RPMI7951 (cell line): ENCODE measurements at places on chromosomes 2 and 18. TPM values are rescaled to one million over a fixed set of nuclear protein-coding genes. Genes with fewer than 3 reads are reported as not detected.

Gene KIF3C
- 10.5 and 25.8 TPM in 2 replicates for total RNA-seq

Gene PASK
- 4.8 and 6.3 TPM in 2 replicates for total RNA-seq

Gene CCDC102B
- 7.5 and 10.1 TPM in 2 replicates for total RNA-seq

Gene TUBA3E
- not detected in 2 replicates for total RNA-seq

Gene PDCD1
- not detected in 2 replicates for total RNA-seq

Gene NDUFS1
- 148 and 172 TPM in 2 replicates for total RNA-seq

Gene C1QL2
- not detected in 2 replicates for total RNA-seq

Gene RPRM
- total RNA-seq: not detected in 2 replicates

Gene CLASP1
- total RNA-seq: 26.1 and 35.6 TPM in 2 replicates

DNA sequence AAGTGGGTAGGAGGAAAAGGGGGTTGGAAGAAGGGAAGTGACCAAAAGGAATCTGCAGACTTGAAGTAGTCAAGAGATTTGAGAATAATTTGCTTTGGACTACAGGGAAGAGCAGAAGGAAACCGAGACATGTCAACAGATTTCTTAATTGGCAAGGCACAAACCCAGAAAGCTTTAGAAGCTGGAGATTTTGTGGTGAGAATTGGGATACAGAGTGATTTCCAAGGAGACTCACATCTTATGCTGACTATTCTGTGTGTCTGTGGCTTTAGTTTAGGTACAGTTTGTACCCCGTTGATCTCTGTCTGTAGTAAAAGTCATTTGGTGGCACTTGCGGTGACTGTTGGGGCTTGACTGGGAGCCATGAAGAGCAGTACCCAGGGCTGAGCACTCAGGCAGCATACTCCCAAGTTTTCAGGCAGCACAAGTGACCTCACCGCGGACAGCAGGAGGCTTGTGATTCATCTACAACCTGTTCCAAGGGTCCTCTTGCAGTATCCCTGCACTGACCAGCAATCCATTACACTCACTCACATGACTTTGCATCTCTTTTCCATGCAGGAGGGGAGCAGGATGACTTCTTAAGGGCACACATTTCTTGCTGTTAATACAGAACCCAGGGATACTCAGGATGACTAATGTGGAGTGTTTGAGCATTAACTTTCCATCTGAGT lies 97.1 kb upstream of the TNP1 start:
- no peak for DNase-seq

DNA sequence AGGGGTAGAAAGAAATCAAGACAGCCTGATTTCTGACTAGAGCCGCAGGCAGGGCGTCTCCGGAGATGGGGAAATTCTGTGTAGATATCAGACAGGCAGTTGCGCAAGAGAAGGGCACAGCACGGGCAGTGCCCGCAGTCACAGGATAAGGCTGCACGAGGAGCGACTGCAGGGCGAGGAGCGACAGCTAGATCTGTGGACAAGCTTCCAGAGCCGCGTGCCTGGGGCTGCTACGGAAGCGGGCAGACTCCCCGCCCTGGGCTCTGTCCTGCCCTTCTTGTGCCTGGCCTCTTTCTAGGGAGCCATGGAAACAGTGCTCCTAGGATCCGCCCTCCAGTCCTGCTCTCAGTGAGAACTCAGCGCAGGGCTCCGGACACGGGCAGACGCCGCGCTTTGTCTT lies 12.6 kb downstream of the MC5R start:
- DNase-seq: no peak

DNA sequence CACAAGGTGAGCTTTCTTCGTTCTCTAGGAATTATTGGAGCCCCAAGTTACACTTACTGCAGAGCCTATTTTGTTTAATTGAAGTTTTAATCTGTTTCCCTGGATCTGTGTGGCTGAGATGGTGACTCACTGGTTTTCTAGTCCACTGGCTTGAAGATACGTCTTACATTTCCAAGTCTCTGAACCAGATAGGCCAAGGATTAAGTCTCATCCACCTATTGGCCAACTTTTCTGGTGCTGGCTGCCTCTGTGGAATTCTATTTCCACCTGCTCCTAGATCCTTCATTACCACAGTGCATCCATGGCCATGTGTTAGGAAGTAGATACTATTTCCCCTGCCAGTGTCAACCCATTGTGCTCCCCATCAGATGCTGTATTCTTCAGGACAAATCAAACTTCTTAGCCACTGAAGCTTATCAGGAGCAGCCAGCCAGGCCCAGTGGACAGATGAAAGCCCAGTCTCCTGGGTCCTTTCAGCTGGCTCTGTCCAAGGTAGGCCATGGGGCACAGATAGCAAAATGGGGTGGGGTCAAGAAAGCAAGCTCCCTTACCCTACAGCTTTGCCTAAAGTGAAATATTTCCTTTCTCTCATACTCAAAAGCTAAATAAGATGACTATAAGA lies 198.8 kb upstream of the TCF4 start:
- DNase-seq: peak; percentile 47

DNA sequence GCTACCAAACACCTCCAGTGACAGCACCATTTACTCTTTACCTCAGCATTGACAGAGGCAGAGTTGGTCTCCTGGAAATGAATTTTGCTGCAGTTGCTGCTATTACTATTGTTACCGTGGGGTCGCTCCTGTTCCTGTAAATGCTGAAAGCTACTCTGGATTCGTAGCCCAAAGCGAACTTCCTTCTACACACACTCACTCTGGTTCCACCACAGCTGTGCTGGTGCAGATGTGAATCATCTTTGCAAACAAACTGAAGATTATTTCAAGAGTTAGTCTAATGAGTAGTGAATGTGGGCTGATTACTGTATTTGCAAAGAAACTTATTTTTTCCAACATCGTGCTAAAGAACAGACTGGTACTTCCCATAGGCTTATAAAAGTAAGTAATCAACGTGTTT lies 304.0 kb downstream of the LPIN1 start:
- peak; percentile 97 for DNase-seq

DNA sequence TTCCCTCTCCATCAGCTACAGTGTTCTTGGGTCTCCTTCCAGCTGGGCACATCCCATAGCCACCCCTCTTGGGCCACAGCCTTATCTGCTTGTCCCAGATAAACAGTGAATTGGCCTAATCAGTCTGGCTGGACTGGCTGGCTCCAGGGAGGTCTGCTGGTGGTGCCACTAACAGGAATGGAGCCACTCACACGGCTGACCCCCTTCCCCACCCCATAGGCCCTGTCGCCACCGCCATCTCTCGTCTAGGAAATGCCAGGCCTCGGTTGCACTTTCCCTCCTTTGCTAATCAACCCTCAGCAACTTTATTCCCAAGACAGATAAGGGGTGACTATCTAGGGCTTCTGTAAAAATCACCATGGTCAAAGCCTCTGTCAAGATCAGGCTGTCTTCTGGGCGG lies 23.0 kb upstream of the TNP1 start:
- DNase-seq: no peak

DNA sequence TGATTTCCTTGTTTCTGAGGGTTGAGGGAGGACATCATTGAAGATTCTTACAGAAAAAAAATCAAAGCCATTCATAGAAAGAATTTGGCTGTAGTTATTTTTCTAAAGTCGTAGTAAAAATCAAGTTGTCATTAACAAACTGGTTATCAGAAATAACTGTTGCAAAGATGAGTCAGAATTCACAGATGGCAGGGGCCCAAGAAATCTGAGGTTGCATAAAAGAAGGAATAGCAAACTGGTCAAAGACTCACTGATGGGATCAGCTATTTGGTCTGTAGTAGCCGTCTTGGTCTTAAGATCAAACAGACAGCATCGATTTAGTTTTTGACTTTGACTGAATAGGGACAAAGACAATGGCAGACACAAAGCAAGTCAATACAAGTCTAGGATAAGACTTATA lies 334.3 kb downstream of the FIGN start:
- DNase-seq: peak; percentile 28

GRCh38 chr2:28750316-28751251 lies 1.0 kb upstream of the PPP1CB start:
- peak; percentile 62 for DNase-seq

GRCh38 chr2:66306483-66306882 lies 128.4 kb upstream of the MEIS1 start:
- DNase-seq: no peak

- peak; percentile 68 for DNase-seq
Observed at GRCh38 chr2:74690571-74690970, 36.5 kb downstream of the SEMA4F start.
